Urothelium cell line (cell line): ENCODE measurements at places on chromosomes 12 and 14.

DNA sequence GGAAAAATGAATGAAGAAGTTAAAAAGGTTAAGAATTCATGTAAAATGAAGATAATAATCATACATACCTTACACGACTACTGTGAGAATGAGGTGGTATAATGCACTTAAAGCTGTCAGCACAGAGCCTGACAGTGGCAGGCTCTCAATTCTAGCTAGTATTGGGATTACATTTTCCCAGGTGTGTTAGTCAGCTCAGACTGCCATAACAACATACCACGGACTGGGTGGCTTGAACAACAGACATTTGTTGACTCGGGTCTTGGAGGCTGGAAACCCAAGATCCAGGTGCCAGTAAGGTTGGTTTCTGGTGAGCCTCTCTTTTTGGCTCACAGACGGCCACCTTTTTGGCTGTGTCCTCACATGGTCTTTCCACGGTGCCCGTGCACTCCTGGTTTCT lies 167.8 kb downstream of the CHST11 start:
- DNase-seq = no peak

GRCh38 chr14:94466706-94467370 lies 9.2 kb downstream of the SERPINA9 start:
- no peak for DNase-seq

- no peak for DNase-seq
Observed at GRCh38 chr14:33237115-33237740, 298.5 kb downstream of the NPAS3 start.

GRCh38 chr12:62783881-62784280 lies 151.1 kb downstream of the PPM1H start:
- no peak for DNase-seq

DNA sequence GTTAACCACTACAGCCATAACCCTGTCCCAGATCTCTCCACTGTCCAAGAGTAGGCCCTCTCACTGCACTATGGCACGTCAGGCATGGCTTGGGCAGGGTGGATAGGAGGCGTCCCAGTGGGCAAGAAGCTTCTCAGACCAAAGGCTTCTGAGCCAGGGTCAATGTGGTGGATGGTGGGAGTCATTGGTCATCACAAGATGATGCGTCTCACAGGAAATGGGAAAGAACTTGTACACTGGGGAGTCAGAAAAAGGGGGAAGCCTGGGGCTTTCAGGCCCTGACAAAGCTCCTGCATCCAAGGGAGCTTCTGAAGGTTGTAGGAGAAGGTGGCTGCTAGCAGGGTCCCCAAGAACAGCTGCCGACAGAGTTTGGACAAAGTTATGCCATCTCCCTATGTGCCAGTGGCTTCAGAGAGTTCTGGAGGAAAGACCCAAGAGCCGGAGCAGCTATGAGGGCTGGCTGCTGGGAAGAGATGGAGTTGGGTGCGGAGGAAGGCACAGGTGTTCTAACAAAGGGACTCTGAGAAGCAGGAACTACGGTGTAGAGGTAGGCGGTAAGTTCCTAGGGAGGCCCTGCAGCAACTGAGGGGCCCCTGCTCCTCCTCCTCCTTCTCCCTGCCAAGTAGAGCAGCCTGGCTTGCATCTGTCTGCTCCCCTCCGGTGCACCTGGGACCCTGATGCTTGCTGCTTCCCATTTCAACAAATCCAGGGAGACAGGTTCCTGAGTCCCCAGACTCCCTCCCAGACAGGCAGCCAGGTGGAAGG lies 81.1 kb downstream of the ARL6IP4 start:
- DNase-seq = no peak

GRCh38 chr12:56676851-56677580 lies 11.1 kb downstream of the PTGES3 start:
- DNase-seq = no peak

DNA sequence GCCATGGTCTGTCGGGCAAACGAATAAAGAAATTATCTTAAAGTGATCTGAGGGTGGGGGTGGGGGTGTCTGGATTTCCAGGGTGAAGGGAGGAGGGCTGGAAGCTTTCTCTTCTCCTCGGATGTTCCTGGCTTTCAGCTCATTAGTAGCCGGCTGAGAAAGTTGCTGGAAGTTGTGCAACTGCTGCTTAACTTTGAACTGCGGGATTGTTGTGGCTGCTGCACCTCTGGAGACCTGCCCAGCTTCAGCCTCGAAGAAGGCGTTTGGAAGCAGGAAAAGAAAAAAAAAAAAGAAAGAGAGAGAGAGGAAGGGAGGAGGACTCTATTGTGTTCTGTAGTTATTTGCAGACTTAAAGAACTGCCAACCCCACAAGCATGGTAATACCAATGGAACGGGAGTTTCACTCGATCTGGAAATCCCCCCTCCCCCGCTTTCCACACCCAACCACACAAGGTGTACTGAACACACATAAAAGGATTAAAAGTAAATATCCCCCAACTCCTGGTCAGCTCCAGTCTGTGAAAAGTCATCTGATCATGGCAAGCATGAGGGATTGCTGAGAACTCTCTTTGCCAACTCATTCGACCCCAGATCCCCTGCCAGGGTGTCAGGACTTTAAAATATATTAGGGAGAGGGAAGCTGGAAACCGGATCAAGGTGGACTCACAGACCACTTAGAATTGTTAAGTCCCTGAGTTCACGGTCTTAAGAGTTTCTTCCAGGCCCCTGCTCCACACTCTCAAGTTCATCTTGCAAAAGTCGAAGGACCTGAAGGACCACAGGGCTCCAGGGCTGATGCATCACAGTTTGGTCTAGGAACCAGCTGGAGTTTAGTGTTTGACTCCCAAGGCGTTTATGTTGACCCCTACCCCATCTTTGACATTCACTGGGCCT lies at the start of gene RASSF9:
Gene RASSF9, minus strand, starts transcription at position 213 of the 894 bp plus-strand sequence. Its CDS starts 208 bp downstream, at position 5.
- DNase-seq = peak; percentile 37

- DNase-seq = no peak
Observed at GRCh38 chr12:59499774-59500173, 96.1 kb upstream of the SLC16A7 start.

DNA sequence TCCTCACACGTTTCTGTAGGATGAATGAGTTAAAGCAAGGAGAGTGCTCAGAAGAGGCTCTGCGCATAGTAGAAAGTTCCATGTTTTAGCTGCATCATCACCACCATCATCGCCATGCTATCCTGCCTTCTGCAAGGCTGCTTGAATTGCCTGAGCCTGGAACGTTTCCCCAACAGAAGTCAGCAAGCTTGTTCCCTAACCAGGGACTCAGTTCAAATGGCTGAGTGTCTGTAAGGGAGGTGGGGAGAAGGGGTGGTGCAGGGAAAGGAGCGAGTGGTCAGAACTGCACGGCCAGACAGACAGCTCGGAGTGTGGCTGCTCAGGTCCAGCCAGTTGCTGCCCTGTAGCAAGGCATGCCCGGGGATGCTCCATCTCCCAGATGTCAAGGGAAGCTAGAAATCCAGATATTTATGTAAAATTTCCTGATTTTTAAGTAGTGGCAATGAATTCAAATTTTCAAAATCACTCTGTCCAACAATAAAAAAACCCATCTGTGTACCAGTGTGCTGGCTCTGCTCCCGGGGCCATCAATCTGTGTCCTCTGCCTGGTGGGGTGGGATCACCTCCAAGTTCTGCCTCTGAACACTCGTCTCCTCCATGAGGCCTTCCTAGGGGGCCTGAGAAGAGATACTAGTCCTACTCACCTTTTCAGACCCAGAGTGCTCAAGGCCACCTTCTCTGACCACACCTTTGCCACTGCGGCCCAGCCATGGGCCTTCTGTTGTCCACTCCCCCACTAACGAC lies 162.7 kb downstream of the FOXN3 start:
- no peak for DNase-seq

GRCh38 chr12:39627914-39628313 lies 8.3 kb upstream of the ABCD2 start:
- DNase-seq = no peak

DNA sequence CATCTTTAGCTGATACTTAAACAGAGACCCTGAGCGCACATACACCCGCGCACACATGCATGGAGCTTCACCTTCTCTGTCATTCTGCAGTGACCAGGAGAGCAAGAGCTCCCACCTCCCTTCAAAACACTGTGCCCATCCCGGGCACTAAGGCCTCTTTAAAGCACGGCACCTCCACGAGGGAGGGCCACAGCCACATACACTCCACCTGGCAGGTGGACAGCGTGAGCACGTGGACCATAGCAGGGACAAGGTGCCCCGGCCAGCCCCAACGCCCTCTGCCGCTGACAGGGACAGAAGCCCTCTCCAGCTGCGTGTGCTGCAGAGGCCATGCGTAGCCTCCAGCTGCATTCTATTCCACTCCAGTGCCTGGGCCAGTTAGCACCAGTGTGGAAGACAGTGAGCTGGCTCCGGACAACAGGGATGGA lies 5.4 kb downstream of the GAPDH start:
- DNase-seq = no peak

GRCh38 chr14:34826661-34827060 lies 48.5 kb downstream of the BAZ1A start:
- no peak for DNase-seq

- no peak for DNase-seq
Observed at GRCh38 chr14:51463461-51463860, 188.2 kb upstream of the FRMD6 start.

- no peak for DNase-seq
Observed at GRCh38 chr12:107461222-107461975, 224.2 kb upstream of the PWP1 start.

DNA sequence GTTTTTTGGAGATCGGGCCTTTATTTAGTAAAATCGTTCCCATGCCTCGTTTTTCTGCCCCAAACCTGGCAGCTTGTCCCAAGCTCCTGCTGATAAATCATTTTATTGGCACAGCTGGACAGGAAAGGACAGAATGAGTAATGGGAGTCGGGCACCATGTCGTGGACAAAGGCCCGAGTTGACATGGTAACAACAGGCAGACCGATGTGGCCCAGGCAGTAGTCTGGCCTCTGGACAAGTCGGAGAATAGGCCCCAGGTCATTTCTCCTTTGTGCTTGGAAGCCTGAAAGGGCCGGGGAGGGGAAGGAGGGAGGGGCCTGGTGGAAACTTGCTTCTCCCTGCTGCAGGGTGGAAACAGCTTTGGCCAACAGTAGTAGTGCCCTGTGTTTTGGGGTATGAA lies 234.9 kb downstream of the SUDS3 start:
- no peak for DNase-seq
